Hindlimb muscle (tissue), 1 donor: ENCODE measurements at places on chromosomes 5 and 9. TPM values are rescaled to one million over a fixed set of nuclear protein-coding genes. Genes with fewer than 3 reads are reported as not detected.

- DNase-seq, result peak; percentile 15
Observed at GRCh38 chr5:168162464-168162863, 129.0 kb upstream of the WWC1 start.

The TAF11L10 gene
- not detected for polyA plus RNA-seq

- DNase-seq, result no peak
Observed at GRCh38 chr5:10372726-10373709, 19.5 kb downstream of the MARCHF6 start.

GRCh38 chr5:171865471-171865870 is 79.9 kb downstream of the SMIM23 start:
- no peak for DNase-seq

- no peak for DNase-seq
Observed at GRCh38 chr5:41681840-41682239, 171.4 kb upstream of the PLCXD3 start.

The CCNJL gene
- 6.3 TPM for polyA plus RNA-seq

The SLC4A9 gene
- polyA plus RNA-seq, result 0.18 TPM

DNA sequence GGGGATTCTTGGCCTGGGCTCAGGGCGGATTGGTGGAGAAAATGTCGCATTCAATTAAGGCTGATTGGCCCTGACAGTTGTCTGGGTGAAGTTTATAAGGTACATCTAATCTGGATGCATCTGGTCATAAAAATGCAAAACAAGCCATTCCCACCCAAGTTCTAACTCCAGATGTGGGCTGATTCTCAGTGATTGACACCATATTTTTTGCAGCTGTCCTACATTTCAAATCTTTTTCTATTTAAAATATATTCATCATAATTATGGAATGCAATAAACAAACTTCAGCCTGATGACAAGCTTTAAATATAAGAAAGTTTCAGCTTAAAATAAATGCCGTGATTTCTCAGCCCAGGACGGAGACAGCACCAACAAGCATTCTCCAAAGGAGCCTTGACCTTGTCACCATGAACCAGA is 146.4 kb upstream of the SMIM23 start:
- no peak for DNase-seq

The AQP7 gene
- 6.4 TPM for polyA plus RNA-seq

GRCh38 chr9:111237447-111237846 is 92.6 kb downstream of the OR2K2 start:
- no peak for DNase-seq

- DNase-seq, result no peak
Observed at GRCh38 chr9:98795970-98796363, 388 bp downstream of the ANKS6 start.

DNA sequence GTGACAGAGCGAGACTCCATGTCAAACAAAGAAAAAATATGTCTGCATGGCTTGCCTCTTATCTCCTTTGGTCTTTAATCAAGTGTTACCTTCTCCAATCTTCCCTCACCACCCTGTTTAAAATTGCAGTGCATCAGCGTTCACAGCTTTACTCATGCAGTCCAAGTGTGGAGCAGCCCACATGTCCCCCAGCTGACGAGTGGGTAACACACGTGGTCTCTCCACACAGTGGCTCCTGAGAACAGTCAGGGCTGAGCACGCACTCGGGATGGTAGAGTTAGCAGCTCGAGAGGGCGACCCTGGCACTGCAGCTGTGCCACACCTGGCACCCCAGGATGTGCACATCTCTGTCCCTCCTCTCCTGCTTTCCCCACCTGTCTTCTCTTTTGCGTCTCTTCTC is 25.9 kb upstream of the CFAP157 start:
- DNase-seq, result no peak

- DNase-seq, result no peak
Observed at GRCh38 chr9:79046401-79046800, 525.4 kb upstream of the TLE4 start.

- DNase-seq, result no peak
Observed at GRCh38 chr5:154494036-154494435, 16.0 kb upstream of the HAND1 start.

The F2RL1 gene
- 0.31 TPM for polyA plus RNA-seq

DNA sequence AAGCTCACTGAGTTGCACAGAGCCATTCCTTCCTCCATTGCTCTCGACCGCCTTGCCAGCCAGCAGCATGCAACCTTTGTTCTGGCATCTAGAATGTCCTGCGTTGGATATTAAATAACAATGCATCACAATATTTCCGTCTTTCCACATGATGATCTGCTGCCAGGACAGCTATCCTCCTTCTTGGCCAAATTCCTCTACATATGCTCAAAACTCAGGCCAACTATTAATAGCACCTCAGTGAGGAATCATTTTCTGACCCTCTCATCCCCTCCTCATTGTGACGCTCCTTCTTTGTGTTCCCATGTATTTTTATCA is 128.6 kb downstream of the MYO10 start:
- DNase-seq, result peak; percentile 40

The PBX3 gene
- 10.2 TPM for polyA plus RNA-seq

DNA sequence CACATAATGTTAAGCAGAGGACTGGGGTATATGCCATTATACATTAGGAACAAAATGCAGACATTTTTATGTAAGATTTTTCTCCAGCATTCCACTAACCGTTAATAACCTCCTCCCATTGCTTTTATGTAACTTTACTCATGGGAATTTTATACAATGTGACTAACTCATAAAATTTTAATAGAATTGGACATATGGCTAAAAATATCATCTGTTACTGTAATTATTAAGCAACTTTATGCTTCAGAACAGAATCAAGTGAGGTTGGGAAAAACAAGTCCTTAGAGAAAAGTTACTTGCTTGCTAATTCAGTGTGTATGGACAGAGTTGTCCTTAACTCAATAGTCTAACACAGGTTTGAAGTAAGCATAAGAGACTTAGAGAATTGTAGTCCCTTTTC is 54.8 kb upstream of the PCSK1 start:
- DNase-seq, result no peak

- no peak for DNase-seq
Observed at GRCh38 chr9:87869082-87869481, 13.6 kb upstream of the SPATA31E1 start.

The ZNF346 gene
- polyA plus RNA-seq, result 16.5 TPM

DNA sequence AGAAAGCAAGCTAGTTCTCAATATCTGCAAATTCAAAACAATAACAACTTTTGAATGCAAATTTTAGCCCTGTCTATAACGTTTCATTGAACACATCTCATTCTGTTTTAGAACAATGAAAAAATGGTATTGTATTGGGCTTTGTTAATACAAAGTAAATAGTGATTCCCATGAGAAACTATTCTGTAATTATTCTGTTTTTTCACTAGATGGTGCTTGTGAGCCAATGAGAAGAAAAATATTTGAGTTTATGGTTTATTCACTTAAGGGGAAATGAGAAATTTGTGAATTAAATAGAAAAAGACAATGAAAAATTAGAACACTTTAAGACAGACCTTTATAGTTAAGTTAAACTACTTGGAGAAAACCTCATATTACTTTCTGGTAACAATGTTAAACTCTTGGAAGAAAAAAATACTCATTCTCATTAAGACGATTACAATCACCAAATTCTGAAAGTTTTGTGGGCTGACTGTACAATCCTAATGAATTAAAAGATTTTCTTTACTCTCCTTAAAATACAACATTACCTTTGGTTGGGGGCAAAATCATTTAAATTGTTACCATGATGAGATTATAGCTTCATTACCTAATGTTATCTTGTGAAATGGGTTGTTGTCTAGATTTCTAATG is 127.0 kb downstream of the NNT start:
- DNase-seq, result peak; percentile 23

The CTSV gene
- polyA plus RNA-seq, result 0.39 TPM

DNA sequence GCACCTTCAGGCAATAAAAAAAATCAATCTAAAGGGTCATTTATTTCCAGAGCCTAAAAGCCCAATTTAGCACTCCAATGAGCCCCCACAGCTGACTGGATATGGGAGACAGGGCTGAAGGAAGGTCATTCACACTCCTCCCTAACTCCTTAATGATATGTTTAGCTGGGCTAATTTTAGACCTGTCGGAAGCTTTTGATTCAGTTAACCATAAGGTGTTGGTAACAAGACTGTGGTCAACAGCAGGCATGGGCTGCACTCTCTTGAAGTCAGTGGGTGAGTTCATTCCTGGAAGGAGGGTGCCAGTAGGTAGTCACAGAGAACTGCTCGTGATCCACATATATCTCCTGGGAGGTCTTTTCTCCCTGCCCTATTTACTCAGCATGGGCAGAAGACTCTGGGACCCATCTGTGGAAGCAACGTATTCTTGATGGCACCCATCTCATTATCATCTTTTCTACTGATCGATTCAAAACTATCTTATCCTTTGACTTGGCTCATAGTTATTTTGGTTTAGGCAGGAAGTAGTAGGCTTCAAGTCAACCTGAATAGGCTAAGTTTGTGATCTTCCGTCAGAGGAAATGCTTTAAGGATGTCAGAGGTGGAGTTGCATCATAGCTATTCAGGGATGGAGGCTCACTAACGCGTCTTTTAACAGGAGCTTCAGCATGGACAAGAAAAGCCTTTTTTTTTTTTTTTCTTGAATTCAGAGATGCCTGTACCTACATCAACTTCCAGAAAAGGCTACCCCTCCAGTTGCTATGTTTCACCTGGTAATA is 367.7 kb upstream of the SLC30A5 start:
- no peak for DNase-seq

GRCh38 chr5:9838916-9839315 is 208.8 kb upstream of the TAS2R1 start:
- DNase-seq, result no peak

- no peak for DNase-seq
Observed at GRCh38 chr5:119290161-119290569, 65.7 kb upstream of the TNFAIP8 start.

The TLX3 gene
- polyA plus RNA-seq, result not detected

GRCh38 chr5:173495225-173495904 is 121.1 kb downstream of the BOD1 start:
- peak; percentile 76 for DNase-seq

The POLR3G gene
- 2.4 TPM for polyA plus RNA-seq
